ENCODE measurements at places on chromosomes 1 and 21.

DNA sequence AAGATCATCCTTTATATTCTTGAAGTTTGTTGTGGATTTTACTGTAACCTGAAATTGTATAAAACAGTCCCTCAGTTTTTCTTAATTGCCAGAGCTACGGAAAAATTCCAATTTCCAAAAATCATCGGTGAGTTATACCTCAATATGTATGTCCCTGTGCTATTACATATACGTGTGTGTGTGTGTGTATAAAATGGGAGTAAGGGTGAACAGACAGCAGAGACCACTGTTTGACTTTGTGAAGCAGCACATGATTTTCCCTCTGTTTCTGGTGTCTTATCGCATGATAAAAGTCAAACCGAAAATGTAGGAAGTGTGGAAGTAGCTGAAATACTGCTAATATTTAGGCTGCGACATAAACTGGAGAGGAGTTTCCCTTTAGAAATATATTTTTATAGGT lies 1.2 kb downstream of the OR2T1 start:
- DNase-seq = no peak

DNA sequence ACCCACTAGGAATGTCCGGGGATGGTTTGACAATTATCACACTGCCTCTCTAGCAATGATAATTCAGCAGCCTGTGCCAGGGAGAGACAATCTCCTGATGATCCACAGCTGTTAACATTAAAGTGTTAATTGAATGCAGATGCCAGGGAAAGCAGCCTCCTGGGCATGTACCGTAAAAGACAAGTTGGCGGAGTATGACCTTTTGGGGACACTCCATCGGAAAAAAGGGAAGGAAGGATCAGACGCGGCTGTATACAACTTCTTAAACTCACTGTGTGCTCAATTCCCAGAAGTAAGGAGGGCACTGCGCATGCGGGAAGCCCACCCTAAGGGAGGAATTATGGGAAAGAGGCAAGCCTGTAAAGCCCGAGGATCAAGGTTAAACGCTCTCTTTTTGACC lies 62.6 kb downstream of the MAP3K7CL start:
- no peak for DNase-seq

DNA sequence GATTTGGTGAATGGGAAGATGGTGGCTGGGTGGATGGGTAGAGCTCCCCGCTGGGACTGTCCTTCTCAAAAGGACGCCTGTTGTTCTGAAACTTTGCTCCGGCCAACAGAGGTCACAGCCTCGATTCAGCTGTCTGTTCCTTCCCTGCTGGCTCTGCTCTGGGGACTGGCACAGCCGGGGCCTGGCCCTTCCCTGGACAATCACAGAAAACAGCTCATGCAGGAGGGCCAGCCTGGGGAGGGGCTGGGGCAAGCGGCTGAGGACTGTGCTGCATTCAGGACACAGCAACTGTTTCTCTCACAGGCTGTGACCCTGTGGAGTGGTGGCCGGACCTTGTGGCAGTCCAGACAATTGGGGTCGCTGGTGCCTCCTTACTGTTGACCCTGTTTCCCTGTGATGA lies 110.7 kb upstream of the TMEM51 start:
- no peak for DNase-seq

- DNase-seq = no peak
Measured at GRCh38 chr21:40146216-40146837, 279.1 kb downstream of the PCP4 start.

GRCh38 chr1:1752190-1752589 lies 26.1 kb downstream of the NADK start:
- DNase-seq = no peak

GRCh38 chr1:89767618-89768017 lies 53.2 kb upstream of the LRRC8D start:
- DNase-seq = no peak

GRCh38 chr1:54212872-54213271 lies 12.9 kb downstream of the MRPL37 start:
- no peak for DNase-seq

DNA sequence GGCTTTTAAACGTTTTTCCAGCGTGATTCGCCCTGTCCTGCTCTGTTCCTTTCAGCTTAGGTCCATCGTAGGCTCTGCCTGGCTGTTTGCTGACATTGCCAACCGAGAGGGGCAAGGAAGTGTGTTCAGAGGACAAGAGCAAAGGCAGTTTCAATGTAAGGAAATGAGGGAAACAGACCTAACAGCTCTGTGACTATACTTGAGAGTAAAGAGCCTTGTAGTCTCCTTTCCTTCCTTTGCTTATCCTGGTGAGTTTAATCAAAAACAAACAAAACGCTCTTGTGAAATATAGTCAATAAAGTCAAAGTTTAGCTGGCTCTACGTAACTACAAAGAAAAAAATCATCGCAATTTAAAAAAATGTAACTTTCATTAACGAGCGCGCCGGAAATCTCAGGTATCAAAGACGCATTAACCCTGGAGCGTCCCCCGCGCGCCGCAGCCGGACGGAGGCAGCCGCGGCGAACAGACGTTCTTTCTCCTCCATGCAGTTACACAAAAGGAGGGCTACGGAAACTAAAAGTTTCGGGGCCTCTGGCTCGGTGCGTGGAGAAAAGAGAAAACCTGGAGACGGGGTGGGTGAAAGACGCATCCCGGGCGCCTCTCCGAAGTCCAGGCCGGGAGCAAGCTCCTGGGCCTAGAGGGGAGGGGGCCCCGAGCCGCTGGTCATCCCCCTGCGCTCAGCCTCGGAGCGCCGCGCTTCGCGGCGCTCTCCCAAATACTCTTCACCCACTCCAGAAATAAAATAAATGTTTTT lies 617 bp upstream of the ADGRL2 start:
- DNase-seq = no peak

DNA sequence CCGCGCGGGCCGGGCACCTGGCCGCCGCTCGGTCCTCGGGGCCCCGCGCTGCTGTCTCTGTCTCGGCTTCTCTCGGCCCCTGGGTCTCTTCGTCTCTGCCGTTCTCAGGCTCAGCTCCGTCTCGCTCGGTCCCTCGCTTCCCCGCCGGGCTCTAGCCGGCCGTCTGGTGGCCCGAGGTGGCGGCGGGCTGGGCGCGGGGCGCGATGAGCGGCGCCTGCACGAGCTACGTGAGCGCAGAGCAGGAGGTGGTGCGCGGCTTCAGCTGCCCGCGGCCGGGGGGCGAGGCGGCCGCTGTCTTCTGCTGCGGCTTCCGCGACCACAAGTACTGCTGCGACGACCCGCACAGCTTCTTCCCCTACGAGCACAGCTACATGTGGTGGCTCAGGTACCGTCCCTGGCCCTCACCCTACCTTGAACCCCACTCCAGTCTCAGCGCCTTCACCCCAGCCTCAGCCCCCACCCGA lies 355 bp downstream of the SHISAL2A start:
- DNase-seq = peak; percentile 16

DNA sequence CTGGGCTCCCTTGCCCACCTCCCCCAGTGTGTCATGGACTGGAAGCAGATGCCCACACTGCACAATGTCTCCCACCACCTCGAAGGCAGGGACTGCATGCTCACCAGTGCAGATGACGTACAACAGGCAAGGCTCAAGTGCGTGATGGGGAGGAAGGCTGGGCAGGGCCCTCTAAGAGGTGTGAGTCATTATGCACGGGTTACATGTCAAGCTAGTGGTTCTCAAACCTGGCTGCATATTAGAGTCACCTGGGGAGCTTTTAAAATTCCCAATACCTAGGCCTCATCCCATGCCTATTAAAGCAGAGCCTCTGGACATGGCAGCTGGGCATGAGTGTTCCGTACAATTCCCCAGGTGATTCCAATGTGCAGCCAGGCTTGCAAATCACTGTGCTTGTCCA lies 137.9 kb upstream of the NGF start:
- no peak for DNase-seq

GRCh38 chr1:9529190-9529589 lies 10.1 kb upstream of the SLC25A33 start:
- DNase-seq = no peak

- no peak for DNase-seq
Measured at GRCh38 chr1:233647073-233647472, 33.2 kb downstream of the KCNK1 start.
